ENCODE measurements at places on chromosomes 4 and X.
A peak's percentile ranks its signal among the peaks of the same experiment; 100 is the strongest.

DNA sequence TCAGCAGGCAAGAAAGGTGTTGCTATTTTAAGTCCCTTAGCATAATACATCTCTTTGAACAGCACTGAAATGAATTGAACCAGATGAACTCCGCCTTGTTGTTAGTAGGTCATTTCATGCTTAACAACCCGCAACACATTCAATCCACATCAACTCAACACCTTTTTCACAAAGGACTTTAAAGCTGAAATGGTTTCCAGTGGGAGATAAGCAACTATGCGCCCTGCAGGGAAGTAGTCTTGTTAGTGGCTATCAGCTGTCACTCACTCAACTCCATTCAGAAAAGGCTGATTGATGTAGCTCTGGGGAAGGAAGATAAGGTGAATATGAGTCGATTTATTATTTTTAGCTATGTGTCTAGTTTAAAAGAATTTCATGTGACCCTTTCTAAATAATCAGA, 46.0 kb downstream of the ATP8A1 start:
- no peak for DNase-seq

GRCh38 chr4:11608992-11609391, 180.3 kb upstream of the HS3ST1 start:
- no peak for DNase-seq

DNA sequence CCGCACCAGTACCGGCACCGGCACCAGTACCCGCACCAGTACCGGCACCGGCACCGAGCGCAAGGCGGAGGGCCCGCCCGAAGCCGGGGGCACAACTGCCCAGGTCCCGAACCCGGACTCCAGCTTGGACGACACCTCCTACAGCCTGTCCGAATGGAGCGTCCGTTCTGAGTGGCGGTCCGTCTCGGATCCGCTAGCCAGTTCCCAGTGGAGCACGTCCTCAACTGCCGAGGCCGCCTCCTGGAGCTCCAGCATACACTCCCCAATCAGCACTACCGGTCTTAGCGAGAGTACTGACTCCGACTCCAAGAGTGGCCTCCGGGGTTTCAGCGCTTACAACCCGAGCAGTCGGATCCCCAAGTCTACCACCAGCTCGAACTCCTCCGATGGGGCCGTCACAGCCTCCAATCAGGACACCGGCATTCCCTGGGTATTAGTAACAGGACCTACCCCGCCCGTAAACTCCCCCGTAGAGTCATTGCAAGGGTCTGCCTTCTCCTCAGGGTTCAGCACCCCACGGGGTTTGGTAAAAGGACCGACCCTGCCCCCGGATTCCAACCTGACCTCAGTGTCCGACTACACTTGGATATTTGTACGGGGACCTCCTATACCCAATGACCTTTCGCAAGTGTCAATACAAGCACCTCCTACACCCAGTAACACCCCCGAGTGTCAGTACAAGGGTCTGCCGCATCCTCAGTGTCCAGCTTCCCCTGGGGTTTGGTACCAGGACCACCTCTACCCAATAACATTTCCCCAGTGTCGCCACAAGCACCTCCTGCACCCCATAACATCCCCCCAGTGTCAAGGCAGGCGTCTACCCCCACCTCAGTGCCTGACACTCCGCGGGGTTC, 721 bp upstream of the MAOA start:
- peak; percentile 26 for DNase-seq

DNA sequence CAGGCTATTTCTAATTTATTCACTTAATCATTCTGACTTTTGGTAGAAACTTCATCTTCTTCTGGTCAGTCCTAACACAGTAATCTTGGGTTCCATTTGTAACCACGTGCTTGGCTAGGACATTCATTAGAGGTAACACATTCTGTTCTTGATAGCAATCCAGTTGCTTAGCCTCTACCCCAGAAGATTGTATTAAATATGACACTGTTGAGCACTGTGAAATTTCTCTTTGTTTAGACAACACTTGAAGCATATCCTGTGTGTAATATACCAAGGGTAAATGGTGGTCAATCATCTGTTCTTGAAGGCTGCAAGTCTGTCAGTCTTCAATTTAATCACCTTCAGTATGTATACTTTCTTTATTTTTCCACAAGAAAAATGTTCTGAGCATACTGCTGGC, 523.0 kb downstream of the ANKRD50 start:
- no peak for DNase-seq

DNA sequence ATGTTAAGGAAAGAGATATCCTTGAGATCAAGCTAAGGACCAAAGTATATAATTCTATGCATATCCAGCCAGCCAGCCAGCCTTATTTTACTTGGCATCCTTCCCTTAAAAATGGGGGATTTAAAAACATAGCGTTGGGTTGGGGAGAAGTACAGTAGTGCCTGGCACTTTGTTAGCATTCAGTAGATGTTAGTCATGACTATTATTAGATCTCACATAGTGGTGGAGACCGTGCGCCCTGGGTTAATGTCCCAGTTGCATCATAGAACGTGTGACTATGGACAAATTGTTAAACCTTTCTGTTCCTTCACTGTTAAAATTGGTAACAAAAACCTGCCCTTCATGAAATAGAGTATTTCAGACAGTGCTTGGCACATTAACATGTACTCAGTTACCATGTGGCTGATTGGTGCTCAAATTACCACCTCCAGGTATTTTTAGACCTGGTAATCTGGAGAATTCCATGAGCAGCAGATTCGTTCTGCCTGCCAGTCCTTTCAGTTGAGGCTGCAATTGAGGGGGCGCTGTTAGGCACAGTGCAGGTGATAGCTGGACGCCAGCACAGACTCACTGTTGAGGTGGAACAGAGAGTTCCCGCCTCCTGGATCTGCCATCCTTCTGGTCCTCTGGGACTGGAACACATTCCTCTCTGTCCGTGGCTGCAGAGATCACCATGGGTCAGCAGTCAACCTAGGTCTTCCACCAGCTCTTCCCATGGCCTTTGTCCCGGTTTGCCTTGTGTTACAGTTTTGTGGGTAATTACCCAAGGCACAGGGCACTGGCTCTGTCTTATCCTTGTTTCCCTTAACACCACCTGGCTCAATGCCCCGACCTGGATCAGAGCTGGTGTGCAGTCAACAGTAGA, 31.7 kb downstream of the RBBP7 start:
- peak; percentile 26 for DNase-seq

DNA sequence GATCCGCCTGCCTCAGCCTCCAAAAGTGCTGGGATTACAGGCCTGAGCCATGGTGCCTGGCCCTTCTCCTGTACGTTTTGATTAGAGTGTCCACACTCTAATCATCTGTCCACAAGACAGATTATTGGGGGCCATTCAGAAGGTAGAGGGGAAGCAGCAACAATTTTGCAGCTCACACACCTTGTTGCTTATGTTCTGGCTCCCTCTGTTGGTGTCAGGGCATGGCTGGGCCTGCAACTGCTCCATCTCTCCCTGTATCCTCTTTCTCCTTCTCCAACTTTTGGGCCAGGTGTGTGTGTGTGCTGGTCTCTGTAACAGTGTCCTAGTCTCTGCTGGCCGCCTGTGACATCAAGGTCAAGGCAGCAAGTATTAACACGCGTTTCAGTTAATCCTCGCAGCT, 125.5 kb upstream of the MBNL3 start:
- no peak for DNase-seq

- no peak for DNase-seq
Measured at GRCh38 chrX:129689796-129690195, 35.0 kb upstream of the APLN start.

DNA sequence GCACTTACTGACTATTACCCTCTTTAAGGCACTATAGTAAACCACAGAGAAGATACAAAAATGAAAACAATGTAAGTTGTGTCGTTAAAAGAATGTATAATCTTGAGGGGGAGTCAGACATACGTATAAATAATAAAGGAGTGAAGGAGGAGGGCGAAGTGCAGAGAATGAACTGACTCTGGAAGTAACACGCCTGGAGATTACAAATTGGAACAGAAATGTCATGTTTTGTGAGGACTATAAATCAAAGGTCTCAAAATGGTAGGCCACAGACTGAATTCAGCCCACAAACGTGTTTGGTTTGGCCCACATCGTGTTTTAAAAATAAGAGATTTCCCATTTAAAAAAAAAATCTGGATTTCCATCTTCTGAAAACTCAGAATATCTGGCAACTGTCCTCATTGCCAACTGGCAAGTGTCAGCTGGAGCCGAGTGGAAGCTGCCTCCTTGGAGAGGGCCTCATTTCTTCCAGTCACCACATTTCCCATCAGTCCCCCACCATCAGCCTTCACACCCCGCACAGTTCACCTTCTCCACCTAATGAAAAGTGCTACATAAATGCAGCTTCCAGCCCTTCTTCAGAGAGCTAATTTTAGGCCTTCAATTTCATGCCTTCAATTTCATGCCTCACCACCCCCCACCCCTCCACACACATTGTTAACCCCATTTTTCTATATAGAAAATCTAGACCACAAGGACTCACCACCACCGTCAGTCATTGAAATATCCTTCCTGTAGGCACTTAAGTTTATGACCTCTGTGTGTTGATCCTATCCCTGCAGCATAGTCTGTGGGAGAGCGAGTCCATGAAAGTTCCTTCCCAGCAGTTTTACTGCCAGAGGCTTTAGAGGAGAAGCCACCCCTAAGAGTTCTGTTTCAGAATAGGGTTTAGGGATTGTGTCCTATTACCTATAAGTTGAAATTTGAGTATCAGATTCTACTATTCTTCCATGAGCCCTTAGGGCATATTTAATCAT, 32.0 kb upstream of the COL25A1 start:
- DNase-seq, result no peak

DNA sequence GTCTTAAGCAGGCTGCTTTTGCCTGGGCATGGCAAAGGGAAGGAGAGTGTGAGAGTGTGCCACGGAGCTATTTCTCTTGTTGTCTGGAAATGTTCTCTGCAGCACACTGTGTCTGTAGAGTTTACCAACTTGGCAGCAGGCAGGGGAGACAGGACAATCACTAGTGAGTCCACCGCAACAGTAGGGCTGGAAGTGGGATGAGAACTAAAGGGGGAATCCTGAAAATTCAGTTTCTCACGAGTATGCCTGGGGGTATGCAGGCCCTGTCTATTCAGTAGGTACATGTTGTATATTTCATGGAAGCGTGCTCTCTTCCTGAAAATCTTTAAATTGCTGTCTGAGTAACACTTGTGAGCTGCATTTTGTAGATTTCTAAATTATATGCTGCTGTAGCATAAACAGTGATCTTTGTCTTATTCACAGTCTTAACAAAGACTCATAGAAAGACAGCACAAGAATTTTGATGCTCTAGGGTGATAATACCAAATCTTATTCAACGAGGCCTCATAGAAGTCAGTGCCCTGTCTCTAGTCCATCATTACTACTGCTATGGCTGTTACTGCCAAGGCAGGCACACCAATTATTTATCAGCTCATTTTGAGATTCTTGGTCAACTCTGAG, 200.4 kb upstream of the LEF1 start:
- no peak for DNase-seq

All from AG08396 (cell line).